GM06990 (cell line): ENCODE measurements at places on chromosomes 2 and 18.

- peak; percentile 83 for DNase-seq
Observed at GRCh38 chr2:46296840-46297545, at the start of gene EPAS1. EPAS1 (plus strand) TSS chr2:46297407; CDS start chr2:46297912, 505 bp downstream.

GRCh38 chr2:111617299-111618225, 266.4 kb downstream of the ANAPC1 start:
- DNase-seq, result no peak

DNA sequence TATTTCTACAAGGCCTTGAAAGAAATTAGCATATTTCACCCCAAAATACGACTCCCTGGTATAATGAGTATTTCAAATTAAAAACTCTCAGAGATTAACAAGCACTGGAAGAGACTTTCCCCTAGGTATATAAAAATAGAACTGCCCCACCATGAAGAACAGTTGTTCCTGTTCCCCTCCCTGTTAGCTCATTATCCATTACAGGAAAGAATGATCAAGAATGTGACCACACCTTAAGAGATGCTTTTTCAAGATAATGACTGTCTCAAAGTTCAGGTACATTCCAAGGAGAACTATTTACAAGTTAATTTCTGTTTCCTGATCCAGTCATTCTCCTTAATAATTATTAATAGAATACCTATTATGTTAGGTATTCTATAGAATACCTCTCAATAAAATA, 1220.6 kb upstream of the CDH2 start:
- DNase-seq, result no peak

DNA sequence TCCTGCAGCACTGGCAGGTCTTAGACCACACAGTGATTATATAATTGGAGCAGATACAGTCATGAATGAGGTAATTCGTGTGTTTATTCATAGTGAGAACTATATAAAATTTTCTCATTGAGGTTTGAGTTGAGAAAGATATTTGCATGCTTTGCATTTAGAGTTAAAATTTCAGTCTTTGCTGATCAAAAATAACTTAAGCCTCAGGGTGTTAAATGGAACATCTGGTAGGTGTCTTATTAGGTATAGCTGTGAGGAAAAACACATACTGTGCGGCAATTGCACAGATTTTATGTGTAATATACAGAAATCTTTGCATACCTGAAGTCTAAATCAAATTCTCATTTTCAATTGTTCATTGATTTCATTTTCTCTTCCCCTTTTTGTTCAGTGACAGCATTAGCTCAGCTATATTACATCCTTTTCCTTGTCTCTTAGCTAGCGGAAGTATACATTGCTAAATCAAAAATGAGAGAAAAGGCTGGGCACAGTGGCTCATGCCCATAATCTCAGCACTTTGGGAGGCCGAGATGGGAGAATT, 21.2 kb downstream of the GORASP2 start:
- DNase-seq, result peak; percentile 67

GRCh38 chr2:23393722-23394121, 8.7 kb downstream of the KLHL29 start:
- no peak for DNase-seq

DNA sequence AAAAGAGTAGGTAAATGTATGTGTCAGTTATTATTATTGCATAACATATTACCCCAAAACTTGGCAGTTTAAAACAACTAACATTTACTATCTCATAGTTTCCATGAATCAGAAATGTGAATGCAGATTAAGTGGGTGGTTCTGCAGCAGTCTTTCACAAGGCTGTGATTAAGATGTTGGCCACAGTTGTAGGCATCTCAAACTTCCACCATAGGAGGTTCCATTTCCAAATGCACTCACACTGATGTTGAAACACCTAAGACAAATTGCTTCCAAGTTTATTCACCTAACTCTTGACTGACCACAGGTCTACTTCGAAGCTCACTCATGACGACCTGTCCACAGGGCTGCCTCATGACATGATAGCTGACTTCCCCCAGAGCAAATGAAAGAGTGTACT, 360.8 kb downstream of the GRB14 start:
- no peak for DNase-seq
